Memory B cell (primary cell): ENCODE measurements at places on chromosomes 11 and 22.

GRCh38 chr22:34410111-34410510, 489.8 kb upstream of the LARGE1 start:
- no peak for DNase-seq

- DNase-seq = no peak
Observed at GRCh38 chr11:8294251-8294935, 30.7 kb upstream of the LMO1 start.

GRCh38 chr11:91305402-91305801, 919.2 kb upstream of the FAT3 start:
- no peak for DNase-seq

GRCh38 chr11:46711303-46711702, 7.7 kb upstream of the F2 start:
- DNase-seq = no peak

DNA sequence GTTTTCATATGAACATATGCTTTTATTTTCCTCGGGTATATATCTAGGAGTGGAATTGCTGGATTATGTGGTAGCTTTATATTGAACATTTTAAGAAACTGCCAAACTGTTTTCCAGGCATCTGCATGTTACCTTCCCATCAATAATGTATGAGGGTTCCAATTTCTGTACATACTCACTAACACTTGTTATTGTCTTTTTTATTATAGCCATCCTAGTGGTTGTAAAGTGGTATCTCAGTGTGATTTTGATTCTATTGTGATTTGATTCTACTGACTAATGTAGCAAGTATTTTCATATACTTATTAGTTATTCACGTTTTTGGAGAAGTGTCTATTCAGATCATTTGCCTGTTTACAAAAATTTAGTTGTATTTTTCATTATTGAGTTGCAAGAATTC, 2.0 kb downstream of the ANO5 start:
- DNase-seq = no peak

- peak; percentile 33 for DNase-seq
Observed at GRCh38 chr11:1390569-1391164, 933 bp downstream of the BRSK2 start.

- DNase-seq = no peak
Observed at GRCh38 chr11:35303596-35304385, 115.6 kb downstream of the SLC1A2 start.

- no peak for DNase-seq
Observed at GRCh38 chr11:7611411-7611810, 61.9 kb downstream of the CYB5R2 start.

DNA sequence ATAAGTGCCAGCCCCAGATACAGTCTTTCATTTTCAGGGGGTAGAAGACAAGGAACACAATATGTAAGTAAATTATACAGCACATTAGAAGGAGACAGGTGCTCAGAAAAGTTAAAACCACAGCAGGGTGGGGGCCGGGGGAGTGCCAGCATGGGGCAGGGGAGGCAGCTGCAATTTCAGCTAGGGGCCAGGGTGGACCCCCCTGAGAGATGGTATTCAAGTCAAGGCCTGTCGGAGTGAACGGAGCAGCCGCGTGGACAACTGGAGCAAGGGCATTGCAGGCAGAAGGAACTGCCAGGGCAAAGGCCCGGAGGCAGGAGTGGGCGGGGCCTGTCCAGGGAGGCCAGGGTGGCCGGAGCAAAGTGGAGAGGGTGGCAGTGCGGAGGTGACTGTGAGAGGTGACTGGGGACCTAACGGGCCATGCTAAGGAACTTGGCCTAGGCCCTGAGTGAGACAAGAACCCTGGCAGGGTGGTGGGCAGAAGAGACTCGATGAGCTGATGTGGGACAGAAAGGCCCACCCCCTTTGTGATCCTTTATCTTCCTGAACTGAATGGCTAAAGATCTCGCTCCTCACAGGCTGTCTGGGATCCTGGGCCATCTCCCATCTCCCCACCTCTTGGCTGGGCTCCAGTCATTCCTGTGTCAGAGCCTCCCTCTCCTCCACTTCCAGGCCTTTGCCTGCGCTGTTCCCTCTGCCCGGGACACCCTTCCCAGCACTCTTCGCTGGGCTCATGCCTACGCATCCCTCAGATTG, 22.4 kb upstream of the FLRT1 start:
- no peak for DNase-seq

- no peak for DNase-seq
Observed at GRCh38 chr11:120722524-120722923, 211.0 kb downstream of the GRIK4 start.

- DNase-seq = no peak
Observed at GRCh38 chr11:18264677-18265555, 1.1 kb upstream of the SAA1 start.

DNA sequence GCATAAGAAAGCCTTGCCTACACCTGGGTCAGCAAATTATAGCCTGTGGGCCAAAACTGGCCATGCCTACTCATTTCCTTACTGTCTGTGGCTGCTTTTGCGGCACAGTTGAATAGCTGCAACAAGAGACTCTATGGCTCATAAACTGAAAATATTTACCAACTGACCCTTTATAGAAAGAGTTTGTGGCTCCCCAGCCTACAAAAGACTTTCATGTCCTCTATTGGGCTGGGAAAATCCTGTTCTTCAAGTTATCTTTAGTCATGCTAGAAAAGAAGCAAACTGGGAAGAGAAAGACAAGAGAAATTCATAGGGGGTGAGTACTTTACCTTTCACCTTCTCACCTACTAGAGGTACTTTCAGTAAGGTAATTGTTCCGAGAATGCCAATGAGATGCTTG, 175.1 kb downstream of the SWAP70 start:
- no peak for DNase-seq

DNA sequence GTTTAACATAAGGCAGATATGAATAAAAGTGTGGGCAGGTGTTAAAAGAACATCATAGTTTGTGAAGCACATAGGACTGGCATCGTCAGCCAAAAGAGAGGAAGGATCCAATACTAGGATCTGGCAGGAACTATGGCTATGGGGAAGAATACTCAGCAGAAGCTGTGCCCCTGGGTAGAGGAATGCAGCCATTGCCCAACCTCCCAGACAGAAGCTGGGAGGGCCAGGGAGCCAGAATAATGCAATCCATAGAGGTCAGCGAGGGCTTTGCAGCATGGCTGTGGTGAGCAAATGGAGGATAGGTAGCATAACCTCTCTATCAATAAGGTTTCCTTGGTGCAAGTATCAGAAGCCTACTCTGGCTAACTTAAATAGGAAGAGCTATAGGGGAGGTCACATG, 11.7 kb upstream of the CSTF3 start:
- DNase-seq = no peak

- no peak for DNase-seq
Observed at GRCh38 chr11:60905047-60905446, 1.3 kb downstream of the PRPF19 start.

DNA sequence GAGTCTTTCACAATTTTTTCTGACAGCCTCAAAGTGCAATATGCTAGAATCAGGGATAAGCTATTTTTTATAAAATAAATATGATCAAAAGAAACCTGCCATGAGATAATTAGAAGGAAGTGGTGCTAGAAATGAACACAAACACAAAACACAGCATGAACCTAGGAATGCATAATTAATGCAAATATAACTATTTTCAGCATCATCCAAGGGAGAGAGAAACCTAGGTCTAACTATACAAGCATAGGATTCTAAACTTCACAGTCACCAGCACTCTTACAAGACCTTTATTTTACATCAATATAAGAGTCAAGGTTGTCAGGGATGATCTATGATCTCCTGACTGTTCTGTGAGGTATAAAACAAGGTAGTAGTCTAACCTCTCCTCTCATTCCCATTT, 29.2 kb downstream of the TTC28 start:
- DNase-seq = no peak

DNA sequence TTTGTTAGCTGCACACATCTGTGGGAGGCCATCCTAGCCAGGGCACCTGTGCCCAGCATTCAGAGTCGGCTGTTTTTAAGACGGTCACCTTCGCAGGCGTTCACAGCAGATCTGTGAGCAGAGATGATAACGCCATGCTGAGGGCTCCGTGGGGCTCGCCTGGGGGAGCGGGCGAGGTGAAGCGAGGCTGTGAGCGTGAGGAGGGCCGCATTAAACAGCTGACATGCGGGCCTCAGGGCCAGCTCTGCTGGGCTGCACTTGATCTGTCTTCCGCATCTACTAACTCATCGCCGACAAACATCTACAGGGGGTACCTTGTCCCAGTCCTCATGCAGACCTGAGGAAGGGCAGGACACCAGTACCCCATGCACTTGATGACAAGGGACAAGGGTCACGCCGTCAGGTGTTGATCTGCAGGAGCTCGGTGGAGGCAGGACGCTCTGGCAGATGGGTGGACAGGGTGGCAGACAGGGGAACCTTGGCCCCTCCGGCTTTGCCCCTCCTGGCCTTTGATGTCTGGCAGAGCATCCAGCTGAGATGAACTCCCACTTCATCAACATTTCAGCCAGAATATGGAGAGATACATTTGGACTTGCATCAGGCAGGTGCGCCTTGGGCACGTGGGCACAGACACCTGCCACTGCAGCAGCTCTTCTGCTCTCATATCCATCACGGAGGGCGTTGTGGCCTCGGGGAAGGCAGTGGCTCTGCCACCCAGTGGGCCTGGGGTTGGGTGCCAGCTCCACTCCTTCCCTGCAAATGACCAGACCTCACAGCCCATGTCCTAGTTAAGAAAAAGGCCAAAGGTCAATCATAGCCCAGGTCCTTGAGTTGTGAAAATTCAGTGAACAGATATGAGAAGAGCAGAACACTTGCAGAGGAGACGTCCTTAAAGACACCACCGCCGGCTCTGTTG, 822.9 kb downstream of the BRD1 start:
- DNase-seq = no peak

GRCh38 chr11:128926000-128926399, 16.7 kb downstream of the TP53AIP1 start:
- no peak for DNase-seq

DNA sequence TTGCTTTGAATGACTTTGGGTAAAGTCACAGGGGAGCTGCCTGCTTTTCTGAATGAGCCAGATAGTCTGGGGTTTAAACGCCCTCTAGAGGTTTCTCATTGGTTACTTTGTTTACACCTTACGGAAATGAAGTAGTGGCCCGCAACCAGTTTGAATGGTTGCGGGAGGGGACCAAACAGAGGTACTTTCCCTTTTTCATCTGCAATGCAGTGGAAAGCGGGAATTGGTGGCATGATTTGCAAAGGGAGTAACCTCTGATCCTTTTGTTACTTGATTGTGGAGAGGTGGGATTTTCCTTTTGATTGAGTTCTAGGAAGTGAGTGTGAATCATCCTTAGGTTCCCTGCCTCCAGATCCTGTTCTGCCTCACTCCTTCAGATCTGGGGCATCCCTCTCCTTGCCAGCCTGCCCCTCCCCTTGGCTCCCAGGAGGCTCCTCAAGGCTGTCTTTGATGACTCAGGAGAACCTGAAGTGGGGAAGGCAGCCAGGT, 15.9 kb upstream of the GLYATL1 start:
- no peak for DNase-seq

DNA sequence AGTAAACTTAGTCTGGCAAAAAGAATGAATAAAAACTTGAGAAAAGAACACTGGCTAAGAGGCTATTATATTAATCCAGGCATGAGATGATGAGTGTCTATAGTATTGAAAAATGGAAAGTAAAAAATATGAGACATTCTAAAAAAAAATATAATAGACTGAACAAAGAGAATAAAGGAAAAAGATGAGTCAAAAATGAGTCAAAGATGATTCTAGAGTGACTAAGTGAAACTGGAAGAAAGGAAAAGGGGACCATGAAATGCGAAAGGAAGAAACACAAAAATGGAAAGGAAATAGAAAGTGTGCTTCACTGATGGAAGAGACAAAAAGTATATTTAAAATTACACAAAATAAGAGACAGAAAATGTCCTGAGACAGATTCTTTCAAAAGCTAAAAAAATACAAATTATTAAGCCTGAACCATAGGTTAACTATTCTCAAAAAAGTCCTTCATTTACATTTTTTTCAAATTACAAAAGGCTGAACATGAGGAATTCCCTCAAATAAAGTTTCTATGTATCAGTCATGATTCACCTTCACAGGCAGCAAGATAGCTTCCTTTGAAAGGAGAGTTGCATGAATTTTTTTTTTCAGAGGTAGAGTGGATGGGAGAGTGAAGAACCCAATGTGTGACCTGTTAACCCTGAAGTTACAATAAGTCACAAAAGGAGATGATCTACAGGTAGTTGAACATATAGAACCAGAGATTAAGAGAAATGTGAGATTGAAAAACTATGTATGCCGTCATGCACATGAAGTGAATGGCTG, 75.2 kb downstream of the EIF3M start:
- no peak for DNase-seq

GRCh38 chr11:2737226-2737590, 37.4 kb upstream of the KCNQ1OT1 start:
- DNase-seq = no peak

GRCh38 chr11:65429068-65429681, 6.6 kb downstream of the NEAT1 start:
- DNase-seq = no peak

- no peak for DNase-seq
Observed at GRCh38 chr11:73726825-73727224, 34.0 kb downstream of the RAB6A start.

DNA sequence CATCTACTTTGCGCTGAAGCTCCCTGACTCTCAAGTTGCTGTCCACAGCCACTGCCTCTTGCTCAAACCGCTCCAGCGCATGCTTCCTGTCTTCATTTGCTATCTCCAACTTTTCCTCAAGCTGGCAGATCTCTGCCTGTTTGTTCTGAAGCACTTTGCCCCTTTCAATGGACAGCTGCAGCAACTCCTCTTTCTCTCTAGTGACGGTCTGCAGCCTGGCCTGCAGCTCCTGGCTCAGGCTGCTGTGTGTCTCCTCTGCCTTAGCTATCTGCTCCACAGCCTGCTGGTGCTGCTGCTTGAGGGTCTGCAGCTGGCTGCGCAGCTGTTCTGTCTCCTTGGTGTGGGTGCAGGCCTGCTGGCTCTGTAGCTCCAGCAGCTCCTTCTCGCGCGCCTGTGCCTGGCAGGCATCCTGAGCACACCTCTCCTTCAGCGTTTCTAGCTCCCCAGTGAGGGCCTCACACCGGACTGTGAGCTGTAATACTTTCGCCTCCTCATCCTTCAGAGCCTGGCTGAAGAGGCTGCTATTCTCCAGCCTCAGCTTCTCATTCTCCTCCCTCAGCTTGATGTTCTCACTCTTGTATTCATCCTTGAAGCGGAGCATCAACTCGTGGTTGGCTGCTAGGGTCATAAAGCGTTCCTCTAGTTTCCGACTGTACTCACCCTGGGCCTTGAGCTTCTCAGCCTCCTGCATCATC, 723 bp downstream of the CCDC89 start:
- no peak for DNase-seq

DNA sequence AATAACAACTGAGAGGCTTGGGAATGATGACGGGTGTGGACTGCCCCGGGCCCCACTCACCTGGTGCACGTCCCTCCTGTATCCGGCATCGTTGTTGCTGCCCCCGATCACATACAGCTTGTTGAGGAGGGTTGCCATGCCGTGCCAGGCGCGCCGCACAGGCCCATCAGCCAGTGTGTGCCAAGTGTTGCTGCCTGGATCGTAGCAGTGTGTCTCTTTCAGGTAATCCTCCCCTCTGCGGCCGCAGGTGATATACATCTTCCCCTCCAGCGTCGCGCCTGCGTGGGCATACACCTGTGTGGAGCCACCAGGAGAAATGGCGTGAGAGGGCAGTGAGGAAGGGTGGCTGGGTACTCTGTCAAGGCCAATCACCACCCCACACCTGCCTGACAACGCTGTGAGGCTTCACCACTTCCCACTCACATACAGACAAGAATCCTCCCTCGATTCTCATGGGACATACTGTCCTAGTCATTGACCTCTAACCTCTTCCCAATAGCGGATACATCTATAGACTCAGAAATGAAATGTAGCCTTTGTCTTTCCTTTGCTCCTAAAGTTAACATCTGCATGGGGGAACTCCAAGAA, 8.9 kb upstream of the SCARF2 start:
- DNase-seq = no peak

GRCh38 chr11:82315093-82315492, 418.6 kb downstream of the FAM181B start:
- DNase-seq = no peak
